ENCODE measurements at places on chromosomes 1 and 21. TPM values are rescaled to one million over a fixed set of nuclear protein-coding genes. Genes with fewer than 3 reads are reported as not detected.

DNA sequence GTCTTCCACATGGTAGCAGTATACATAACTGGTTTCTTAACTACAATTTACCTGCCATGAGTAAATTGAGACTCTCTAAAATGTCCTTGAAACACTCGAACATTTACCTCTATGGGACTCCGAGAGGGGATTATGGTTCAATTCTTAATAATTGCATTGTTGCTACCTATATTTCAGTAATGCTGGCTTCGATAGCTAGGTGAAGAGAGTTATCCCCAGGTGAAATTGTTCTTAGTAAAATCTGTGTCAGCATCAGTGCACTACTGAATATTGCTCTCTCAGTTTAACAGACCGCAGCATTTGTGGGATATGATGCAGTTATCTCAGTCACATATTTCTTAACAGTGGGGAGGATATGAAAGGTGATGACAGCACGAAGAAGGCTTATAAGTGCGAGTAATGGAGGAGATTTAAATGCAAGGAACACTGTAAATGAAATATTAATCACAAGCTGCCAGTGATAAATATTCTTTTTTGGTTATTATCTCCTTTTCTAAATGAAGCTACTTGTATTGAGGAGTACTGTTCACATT lies 801.9 kb downstream of the BRINP3 start:
- DNase-seq = no peak
- H3K4me3 ChIP-seq = no peak overlapping the region
- H3K27me3 ChIP-seq = no peaks in the 10 kb centered on the region
- no peaks in the 10 kb centered on the region for H3K36me3 ChIP-seq
- H3K27ac ChIP-seq = no peak overlapping the region
- no peaks in the 10 kb centered on the region for H3K4me1 ChIP-seq

- no peak for DNase-seq
- no peaks in the 10 kb centered on the region for H3K36me3 ChIP-seq
- H3K4me1 ChIP-seq = no peaks in the 10 kb centered on the region
- no peak overlapping the region for H3K27ac ChIP-seq
- no peak overlapping the region for H3K4me3 ChIP-seq
- H3K27me3 ChIP-seq = no peaks in the 10 kb centered on the region
These were observed 1276.9 kb upstream of the ADGRL2 start for GRCh38 chr1:80523861-80524260.

Gene PEF1
- 72.2 TPM for total RNA-seq

GRCh38 chr1:47803815-47804501 lies 193.2 kb downstream of the TRABD2B start:
- no peaks in the 10 kb centered on the region for H3K4me1 ChIP-seq
- H3K4me3 ChIP-seq = no peak overlapping the region
- no peaks in the 10 kb centered on the region for H3K27me3 ChIP-seq
- no peak for DNase-seq

All from fibroblast of lung (primary cell).